ENCODE measurements at places on chromosomes 6 and 20.

DNA sequence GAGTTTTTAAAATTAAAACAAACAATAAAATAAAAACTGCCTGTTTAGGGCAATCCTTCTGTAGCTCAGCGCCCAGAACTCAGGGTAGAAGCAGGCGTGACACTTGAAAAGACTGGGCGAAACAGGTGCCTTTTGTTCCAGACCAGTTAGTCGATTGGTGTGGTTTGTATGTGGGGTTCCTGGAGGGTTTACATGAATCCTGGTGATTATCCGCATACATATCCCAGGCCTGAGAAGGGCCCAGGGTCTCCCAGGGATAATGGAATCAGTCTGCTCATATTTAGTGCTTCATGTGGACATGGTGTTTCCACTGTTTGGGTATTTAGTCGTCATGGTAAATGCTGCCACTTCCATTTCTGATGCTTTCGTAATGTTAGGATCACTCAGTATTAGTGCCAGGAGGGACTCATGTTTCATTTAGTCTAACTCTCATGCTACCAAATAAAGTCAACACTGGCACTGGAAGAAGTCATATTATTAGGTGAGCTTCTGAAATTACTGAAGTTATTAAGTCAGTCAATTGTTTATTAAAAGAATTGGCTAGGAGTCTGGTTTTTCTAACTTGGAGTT, 116.5 kb downstream of the SAMD5 start:
- DNase-seq = no peak

DNA sequence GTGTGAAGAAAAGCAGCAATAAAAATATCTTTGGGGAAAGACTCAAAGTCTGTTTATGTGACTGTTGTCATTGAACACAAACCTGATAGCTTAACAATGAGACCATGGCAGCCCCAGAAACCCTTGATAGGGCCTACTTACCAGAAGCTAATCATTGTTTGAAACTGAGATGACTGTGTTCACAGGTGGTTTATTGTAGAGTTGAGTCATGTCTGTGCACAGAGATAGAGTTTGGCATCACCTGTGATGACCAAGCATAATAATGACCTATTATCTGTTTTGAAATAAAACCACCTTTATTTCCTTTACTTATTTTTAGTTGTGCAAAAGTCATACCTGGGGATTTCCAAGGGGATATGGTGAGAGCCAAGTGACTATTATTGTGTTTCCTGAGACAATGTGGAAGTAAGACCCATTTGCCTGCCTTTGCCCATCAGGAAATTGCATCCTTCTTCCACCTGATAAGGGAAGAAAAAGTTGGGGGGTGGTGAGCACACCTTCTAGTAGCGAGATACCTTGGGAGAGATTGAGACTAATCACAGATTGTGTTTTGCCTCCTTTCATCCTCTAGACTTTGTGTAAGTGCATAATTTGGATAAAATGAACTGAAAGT, 456.9 kb upstream of the JAG1 start:
- no peak for DNase-seq

DNA sequence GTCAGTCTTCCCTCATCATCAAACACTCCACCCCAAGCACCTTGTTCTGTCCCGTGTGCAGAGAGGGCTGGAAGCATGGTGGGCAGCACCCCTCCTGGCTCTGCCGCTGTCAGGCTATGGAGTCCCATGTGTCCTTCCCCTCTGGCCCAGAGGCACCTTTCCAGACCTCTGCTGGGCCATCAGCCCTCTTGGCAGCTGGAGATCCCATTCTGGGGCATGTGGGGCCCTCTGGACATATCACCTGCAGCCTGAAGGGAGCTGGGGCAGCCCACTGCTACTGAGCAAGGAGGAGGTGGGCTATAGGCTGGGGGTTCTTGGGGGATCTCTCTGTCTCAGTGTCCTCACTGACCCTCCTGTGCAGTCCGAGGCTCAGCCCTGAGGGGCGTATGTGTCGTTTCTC, 42.2 kb downstream of the SUN5 start:
- no peak for DNase-seq

DNA sequence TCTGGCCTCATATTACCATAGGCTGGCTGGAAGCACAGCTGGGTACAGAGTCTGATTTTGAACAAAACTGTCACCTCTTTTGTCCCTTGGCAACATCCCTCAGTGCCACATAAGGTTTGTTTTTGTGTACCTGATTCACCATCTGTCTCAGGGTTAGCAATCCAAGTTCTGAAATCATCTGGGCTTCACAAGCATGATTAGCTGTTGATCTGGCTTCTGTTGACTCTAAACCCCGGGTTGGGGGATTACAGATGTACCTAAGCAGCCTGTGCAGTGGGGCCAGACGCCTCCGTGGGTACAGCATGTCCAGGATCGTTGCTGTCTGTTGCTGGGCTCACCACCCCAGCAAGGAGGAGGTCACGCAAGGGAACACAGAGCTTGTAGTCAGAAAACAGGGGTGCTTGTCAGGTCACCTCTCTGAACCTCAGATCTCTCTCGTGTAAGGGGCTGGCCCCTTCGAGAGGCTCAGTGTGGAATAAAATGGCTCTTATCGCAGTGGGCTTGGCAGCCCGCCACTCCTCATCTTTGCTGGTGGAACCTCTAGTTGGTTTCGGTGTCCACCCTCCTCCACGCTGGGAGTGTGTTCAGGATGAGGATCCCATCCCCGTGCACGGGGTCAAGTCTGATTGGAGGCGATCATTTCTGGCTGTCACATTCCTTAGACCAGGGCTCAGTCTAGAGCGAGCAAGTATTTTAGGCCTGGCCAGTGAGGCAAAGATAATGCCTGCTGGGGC, 39.2 kb upstream of the ZNF831 start:
- DNase-seq = no peak

- DNase-seq = peak; percentile 4
Observed at GRCh38 chr6:9540534-9541126, 874.2 kb downstream of the TFAP2A start.

DNA sequence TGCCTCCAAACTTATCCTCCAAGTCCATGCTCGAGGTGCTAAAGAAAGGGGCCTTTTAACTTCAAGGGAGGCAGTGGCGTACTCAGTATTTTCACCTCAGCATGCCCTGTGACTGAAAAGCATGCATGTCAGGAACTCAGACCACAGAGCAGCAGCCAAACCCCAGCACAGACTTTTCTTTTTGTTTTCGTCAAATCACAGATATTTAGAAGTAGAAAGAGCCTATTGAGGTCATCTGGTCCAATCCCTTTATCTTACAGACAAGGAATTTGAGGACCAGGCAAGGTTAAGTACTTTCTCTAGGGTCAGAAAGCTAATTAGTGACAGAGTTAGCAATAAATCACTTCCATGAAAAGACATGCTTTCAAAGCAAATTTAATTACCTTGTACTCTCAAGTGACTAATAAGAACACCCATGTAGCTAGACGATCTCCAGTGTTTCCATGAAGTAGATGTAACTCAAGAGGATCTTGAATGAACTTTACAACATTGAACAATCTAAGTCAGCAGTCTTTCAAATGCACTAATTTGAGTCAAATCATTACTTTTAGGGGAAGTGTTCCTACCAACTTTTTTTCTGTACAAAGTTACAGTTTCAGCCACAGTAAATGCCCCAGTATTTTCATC, 35.9 kb downstream of the MOXD1 start:
- no peak for DNase-seq

DNA sequence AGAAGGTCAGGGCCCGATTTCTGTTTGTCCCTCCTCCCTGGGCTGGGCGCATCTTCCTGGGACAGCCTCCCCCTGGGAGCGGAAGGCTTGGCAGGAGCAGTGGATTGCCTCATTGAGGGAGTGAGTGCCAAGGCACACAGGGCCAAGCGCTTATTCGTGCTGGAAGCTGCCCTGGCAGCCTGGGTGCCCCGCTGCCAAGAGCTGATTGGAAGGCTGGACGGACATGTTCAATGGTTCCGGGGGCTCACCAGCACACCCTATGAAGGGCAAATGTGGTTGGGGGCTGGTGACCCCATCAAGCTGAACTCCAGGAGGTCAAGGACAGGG, 10.3 kb upstream of the ZNF831 start:
- no peak for DNase-seq

GRCh38 chr6:159801935-159802334, 1.9 kb downstream of the PNLDC1 start:
- DNase-seq = no peak

DNA sequence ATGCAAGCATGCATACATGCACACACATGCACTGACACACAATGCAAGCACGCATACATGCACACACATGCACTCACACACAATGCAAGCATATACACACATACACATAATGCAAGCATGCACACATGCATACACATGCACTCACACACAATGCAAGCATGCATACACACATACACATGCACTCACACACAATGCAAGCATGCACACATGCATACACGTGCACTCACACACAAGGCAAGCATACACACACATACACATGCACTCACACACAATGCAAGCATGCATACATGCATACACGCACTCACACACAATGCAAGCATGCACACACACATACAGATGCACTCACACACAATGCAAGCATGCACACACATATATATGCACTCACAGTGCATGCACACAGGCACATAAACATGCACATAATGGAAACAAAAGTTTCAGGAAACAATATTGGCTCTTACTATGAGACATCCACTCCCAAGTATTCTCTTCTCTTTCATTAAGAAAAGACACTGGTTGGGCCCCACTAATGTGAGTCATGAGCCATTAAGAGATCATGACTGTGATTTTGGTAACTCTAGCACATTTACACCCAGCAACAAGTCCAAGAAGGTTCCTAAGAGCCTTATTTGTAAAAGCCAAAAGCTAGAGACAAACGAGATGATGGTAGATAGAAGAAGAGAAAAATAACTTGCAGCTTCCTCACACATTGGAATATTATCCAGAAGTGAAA, 22.2 kb downstream of the APCDD1L start:
- no peak for DNase-seq
